ENCODE measurements at places on chromosomes 7 and 10.
A peak's percentile ranks its signal among the peaks of the same experiment; 100 is the strongest.

- DNase-seq: no peak
These were observed 11.4 kb downstream of the LSMEM1 start for GRCh38 chr7:112492186-112492585.

DNA sequence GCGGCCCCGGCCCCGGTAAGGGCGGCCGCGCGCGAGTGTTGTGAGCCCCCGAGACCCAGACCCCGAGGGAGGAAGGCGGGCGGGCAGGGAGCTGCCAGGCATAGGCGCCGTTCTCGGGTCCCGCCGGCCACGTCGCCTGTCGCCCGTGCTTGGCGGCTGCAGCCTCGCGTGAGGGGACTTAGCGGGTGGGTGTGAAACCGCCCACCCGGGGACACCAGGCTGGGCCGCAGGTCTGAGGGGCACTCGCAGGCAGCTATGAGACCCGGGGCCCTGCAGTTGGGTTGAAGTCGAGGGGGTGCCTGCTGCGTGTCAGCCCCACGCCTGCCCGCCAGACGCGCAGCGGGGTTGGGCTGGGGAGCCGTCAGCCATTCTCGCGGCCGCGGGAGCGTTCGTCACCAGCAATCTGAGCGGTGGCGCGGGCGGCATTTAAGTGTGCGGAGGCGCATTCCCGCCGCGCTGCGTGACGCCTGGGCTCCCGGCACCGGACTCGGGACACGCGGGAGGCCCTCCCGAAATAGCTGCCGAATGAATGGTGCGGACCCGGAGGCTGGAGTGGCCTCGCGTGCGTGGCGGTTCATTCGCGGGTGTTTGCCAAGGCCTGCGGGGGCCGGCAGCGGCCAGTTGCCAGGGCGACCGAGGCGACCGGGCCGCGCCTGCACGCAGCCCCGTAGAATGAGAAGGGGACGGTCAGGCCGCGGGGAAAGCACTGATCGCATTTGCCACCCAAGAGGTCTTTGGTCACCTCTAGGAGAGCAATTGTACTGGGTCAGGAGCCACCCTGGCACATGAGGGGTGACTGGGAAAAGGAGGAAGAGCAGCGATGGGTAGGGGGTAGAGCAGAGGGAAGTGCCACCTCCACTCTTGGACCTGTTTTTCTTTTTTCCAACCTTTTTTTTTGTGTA lies 750 bp downstream of the ZNF398 start:
- DNase-seq: no peak

DNA sequence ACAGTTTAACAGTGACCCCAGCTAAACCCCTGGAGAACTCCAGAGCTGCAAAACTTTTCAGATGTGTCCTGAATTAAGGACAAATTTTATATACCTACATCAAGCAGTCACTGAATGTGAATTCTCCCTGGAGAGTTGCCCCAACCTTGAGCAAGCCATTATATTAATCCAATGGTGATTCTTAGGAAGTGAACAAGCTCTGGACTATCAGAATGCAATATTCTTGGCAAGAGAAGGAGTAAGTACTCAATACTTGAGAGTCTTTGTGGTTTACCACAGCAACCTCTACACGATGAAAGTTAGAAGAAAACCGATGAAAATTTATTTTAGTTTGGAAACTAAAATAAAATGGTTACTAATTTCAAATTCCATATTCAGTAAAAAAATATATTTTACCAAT lies 19.3 kb upstream of the ZNF365 start:
- DNase-seq: no peak

DNA sequence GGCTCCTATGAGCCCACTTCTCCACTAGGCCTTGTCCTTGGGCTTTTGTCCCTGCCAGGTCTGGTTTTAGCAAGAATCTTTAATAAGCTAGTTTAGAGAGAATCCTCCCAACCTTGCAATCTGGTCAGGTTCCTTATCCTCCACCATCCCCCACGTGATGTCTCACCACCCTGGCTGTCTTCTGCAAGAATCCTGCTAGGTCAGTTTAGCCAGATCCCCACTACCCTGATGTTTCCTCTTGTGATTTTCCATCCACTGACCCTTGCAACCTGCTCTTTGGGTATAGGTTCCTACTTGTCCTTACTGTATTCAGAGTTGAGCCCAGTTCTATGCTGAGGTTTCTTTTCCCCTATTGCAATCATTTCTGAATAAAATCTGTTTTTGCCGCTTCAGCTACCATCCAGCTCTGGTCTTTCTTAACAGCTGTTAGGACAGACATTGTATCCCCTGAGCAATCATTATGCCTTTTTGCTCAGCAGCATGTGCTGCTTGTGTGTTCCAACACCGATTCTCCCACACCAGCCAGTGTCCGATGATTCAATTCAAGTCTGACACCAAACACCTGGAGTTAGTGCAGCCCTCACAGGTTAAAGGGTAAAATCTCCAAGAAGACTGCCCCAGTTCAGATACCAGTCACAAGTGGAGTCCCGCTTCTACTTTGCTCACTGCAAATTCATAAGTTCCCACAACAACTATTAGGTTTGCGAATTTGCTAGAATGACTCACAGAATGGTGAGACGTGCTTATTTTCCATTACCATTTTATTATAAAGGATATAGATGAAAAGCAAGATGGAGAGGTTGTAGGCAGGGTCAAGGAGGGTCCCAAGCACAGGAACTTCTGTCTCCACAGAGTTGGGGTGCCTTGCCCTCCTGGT lies 62.2 kb upstream of the ADCY1 start:
- DNase-seq: no peak

DNA sequence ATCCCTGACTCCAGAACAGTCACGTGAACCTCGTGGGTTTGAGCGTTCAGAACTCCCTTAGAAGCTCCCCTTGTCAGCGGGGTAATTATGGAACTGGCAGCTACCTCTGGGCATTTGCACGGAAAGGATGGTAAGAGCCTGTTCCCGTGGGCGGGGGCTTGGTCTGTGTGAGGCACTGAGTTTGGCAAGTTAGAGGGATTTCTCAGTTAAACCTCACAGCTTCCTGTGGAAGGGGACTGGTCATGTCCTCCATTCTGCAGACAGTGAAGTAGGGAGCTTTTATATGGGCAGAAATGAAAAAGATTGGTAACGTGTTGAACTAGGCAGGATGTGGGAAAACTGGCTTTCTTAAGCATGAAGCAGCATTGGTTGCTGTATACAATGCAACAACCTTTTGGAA lies 16.0 kb downstream of the PALD1 start:
- no peak for DNase-seq

GRCh38 chr10:128211953-128212727 lies 85.9 kb upstream of the MKI67 start:
- peak; percentile 52 for DNase-seq

GRCh38 chr10:37957841-37958240 lies 18.6 kb downstream of the ZNF25 start:
- no peak for DNase-seq

- DNase-seq: no peak
These were observed 134.8 kb upstream of the KIF5B start for GRCh38 chr10:32190890-32191491.

GRCh38 chr10:128572696-128573095 lies 446.5 kb upstream of the MKI67 start:
- no peak for DNase-seq

DNA sequence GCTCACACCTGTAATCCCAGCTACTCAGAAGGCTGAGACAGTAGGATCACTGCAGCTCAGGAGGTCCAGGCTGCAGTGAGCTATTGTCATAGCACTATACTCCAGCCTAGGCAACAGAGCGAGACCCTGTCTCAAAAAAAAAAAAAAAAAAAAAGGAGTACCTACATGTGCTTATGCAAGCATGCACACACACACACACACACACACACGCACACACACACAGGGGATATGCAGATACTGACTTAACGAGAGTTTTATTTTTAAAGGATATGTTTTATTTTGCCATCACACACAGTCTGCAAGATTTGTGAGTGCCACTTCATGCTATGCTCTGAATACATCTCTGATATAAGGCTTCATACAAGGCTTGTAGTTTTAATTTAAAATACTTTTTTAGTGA lies 479.3 kb downstream of the NEBL start:
- no peak for DNase-seq

DNA sequence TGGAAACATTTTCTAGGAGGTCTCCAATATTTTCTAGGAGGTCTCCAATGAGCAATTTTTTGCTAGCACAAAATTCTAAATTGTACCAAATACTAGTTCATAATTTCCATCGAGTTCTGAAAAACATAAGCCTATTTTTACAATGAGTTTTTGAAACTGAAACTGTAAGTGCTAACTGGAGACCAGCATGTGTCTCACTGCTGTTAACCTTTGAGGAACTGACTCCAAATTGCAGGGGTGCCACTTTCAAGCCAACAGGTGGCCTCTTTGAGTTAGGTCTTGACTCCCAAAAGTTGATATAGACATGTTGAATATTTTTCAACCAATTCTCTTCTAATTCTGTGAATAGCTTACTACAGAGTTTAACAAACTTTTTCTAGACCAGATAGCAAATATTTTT lies 58.8 kb downstream of the CAV1 start:
- DNase-seq: no peak

GRCh38 chr10:102677331-102678067 lies 33.2 kb downstream of the TRIM8 start:
- DNase-seq: no peak

- DNase-seq: no peak
These were observed 80.6 kb upstream of the NAMPT start for GRCh38 chr7:106365252-106366005.

GRCh38 chr10:60260321-60260720 lies 129.4 kb downstream of the ANK3 start:
- DNase-seq: no peak

DNA sequence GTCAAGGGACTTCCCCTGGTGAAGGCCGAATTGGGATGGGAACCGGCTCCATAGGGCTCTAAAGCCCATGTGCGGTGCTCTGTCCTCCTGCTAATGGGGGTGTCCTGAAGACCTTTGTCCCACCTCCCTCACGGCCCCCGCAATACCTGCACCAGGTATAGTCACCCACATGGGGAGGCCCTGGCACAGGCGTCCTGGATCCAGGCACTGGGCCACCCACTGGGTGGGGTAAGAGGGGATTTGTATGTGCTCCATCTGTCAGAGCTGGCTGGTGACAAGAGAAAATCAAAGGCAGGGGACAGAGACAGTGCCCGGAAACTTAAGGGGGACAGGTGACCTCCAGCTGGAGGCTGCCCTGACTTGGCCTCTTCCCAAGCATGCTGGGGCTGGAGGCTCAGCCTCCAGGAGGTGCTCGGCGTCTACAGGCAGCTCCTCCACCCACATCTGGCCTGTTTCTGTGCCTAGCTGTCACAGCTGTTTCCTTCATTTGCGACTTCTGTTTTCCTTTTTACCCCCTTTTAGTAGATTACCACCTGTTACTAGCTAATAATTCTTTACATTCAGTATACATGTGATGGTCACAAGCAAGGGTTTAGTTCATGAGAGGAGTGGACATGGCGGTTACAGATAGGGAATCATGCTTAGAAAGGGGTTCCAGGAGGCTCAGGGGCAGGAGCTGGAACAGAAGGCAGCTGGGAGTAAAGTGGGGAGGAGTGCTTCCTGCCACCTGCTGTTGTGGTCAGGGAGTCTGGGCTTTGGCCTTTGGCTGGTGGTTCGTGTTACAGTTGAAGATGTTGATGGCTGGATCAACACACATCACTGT lies 2.3 kb upstream of the CUZD1 start:
- DNase-seq: no peak

GRCh38 chr10:12633776-12634620 lies 284.7 kb downstream of the CAMK1D start:
- DNase-seq: no peak

DNA sequence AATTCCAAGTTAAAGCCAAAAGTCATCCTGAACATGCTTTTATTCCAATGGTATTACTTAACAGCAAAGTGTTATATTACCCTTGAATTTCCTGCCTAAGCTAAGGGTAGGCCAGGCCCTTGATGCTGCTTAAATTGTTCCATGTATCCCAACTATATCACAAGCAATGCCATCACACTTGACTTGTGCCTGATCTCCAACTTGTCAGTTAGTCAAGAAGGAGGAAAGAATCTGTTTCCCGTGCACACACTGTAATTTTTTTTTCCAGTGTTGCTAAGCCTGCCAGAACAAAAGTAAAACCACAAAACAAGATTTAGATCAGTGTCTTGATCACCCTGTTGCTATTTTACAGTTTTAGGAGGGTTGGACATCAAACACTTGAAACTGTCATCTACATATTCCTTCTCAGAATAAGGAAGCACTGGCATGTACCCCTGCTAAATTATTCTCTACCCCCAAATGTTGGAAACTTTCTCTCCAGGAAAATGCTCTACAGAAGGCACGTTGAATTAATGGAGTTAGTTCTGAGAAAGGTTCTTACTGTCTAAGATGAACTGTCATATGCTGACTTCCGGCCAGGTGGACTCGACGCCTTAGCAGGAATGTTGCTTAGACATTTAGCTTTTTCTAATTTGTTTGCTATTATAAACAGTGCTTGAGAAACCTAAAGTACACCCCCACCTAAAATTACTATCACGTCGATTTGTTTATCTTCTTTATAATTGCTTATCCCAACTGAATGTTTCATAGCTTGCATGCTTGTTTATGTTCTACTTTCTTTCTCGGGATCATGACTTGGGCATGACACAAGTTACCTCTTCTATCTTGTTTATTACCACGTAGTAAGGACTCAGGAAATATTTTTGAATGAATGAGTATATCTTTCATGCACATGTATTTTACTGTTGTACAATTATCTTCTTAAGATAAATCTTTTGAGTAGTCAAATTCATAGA lies 105.5 kb upstream of the ZNF438 start:
- no peak for DNase-seq

GRCh38 chr7:155965010-155965409 lies 152.7 kb upstream of the SHH start:
- no peak for DNase-seq

DNA sequence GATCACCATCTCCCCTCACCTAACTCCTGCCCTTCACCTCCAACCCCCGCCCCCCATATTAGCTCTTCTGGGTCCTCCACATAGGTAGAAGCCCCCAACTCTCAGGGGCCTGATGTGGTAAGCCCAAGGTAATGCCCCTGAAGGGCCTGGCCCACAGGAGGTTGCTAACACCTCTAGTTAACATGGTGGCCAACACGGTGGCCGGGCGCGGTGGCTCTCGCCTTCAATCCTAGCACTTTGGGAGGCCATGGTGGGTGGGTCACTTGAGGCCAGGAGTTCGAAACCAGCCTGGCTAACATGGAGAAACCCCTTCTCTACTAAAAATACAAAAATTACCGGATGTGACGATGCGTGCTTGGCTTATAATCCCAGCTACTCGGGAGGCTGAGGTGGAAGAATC lies 954 bp upstream of the MLXIPL start:
- no peak for DNase-seq

- no peak for DNase-seq
These were observed 136.0 kb upstream of the KAT6B start for GRCh38 chr10:74690393-74690792.

All from uterus (tissue), 4 donors.